ENCODE measurements at places on chromosomes 6 and 20. TPM values are rescaled to one million over a fixed set of nuclear protein-coding genes. Genes with fewer than 3 reads are reported as not detected.

Gene TREML2
- not detected for total RNA-seq

Gene MOXD1
- total RNA-seq: 20.8 TPM

Gene TBXT
- total RNA-seq: not detected

Gene CST1
- total RNA-seq: not detected

Gene LY6G6C
- total RNA-seq: 376 TPM

Gene C6orf52
- total RNA-seq: not detected

Gene BPIFB3
- total RNA-seq: not detected

Gene PNPLA1
- 28.9 TPM for total RNA-seq

Data from suprapubic skin (tissue), 4 donors.